Right atrium auricular region (tissue), 2 donors: ENCODE measurements at places on chromosomes 13 and 19. TPM values are rescaled to one million over a fixed set of nuclear protein-coding genes. Genes with fewer than 3 reads are reported as not detected.
A peak's percentile ranks its signal among the peaks of the same experiment; 100 is the strongest.

Gene CATSPERD
- not detected for total RNA-seq

Gene NCAN
- total RNA-seq: not detected

Gene HIF3A
- 123 TPM for total RNA-seq

Gene PABPC3
- not detected for total RNA-seq

Gene GARIN5A
- total RNA-seq: 1.4 TPM

Gene RAB3A
- total RNA-seq: 8.6 TPM

Gene CEACAM1
- total RNA-seq: 0.94 TPM

Gene KEAP1
- total RNA-seq: 52.1 TPM

Gene OR7C1
- total RNA-seq: not detected

Gene LRFN3
- total RNA-seq: 10.5 TPM

Gene ADM5
- not detected for total RNA-seq

Gene SLC17A7
- 0.67 TPM for total RNA-seq

DNA sequence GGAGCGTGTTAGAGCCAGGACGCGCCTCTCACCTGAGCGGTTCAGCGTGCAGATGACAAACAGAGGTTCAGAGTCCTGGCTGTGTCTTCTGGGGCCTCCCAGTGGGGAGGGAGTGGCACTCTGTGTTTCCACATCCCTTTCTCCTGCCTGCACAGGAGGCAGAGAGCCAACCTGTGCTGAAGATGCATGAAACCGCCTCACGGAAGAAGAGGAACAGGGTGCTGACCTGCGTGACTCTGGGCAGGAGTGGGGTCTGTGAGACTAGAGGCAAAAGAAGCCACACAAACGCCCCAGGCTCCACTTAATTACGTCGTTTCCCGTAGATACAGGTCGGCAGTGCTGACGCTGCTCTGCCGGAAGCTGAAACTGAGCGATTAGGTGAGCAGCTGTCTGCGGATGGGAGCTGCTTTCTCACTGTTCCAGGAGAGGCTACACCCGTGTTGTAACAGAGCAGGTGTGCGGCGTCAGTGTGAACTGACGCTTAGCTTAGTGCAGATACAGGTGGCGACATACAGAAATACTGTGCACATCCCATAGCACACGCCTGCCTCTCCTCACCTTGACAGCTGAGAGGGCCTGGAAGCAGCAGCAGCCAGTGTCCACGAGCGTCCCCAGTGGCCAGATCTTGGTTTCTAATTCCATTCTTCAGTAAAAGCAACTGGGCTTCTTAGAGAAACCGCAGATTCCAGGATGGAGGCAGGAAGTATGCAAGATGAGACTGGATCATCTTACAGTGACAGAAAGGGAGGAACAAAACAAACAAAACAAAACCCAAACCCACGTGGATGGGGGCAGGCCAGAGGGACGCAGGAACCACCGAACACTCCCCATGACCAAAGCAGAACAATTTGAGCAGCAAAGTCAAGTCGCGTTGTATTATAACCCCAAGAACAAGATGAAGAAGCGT is 37.7 kb upstream of the MCF2L start:
- no peak for DNase-seq

DNA sequence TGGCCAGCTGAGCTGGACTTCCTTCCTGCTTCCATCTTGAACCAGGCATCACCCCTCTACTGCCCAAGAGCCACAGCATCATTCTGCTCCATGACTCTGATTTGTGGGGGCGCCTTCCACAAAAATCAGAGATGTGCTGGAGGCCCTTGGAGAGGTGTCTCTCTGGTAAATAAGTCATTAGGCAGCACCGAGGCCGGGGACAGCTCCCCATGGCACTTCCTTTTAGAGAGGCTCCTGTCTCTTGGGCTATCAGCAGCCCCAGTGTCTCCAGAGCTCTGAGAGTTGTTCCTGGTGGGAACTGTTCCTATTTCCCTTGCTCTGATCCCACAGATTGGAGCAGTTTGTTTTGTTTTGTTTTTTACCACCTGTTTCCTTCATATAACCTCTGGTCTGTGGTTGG is 19.9 kb downstream of the NWD1 start:
- DNase-seq: no peak

DNA sequence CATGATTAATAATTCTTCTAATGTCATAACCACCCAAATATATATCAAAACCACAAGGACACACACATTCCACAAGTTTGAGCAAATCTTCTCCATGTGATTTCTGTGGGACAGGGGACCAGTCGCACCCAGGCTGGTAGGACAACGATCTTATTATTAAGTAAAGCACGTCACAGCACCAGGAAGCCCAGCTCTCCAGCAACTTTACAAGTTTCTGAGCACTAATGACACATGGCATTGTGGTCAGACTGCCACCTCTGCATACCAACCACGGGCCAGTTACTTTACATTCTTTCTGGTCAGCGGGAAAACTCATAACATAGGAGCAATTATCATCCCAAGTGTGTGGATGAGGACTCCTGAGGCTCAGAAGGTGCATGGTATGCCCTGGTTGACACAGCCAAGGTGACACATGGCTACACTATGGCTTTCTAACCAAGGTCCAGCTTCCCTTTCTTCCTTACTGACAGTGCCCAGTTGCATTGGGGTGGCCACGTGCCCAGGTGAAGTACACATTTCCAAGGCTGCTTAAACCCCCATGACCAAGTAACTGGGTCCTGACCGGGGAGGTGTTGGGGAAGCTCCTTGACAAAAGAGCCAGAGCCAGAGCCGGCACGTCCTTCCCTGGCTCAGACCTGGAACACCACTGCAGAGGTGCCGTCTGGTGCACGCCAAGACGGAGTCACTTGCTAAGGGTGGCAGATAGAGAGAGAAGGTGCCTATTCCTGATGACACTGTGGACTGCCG is 27.4 kb downstream of the LATS2 start:
- DNase-seq: peak; percentile 63

- DNase-seq: no peak
Measured at GRCh38 chr19:19054315-19054938, 9.4 kb upstream of the SLC25A42 start.

GRCh38 chr13:48121733-48122132 is 26.8 kb upstream of the MED4 start:
- no peak for DNase-seq

- DNase-seq: peak; percentile 93
Measured at GRCh38 chr19:44401139-44402115, at the start of gene ZNF285. ZNF285 (minus strand) TSS chr19:44401608; CDS start chr19:44397213, 4,395 bp downstream.

- DNase-seq: no peak
Measured at GRCh38 chr13:85806553-85807175, 7.4 kb upstream of the SLITRK6 start.

- DNase-seq: no peak
Measured at GRCh38 chr13:34358811-34359513, 541.0 kb downstream of the RFC3 start.

- DNase-seq: no peak
Measured at GRCh38 chr13:112229445-112229844, 146.7 kb upstream of the SPACA7 start.

DNA sequence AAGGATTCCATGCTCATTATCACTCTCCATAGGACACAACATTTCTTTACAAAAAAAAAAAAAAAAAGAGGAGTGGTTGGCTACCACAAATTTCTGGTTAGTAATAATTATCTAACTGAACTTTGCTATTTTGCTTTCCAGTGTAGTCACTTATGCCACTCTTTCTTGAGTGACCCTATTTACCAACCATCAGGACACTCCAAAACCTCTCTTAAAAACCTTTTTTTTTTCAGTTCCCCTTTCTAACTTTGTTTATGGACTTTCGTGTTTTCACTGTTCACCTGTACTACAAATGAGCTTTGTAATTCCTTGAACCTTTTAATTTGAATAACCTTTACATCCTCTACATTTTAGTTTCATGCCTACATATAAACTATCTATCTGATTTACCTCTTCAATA is 686.5 kb upstream of the PCDH9 start:
- no peak for DNase-seq

GRCh38 chr19:38506723-38507550 is 73.4 kb downstream of the RYR1 start:
- peak; percentile 85 for DNase-seq

DNA sequence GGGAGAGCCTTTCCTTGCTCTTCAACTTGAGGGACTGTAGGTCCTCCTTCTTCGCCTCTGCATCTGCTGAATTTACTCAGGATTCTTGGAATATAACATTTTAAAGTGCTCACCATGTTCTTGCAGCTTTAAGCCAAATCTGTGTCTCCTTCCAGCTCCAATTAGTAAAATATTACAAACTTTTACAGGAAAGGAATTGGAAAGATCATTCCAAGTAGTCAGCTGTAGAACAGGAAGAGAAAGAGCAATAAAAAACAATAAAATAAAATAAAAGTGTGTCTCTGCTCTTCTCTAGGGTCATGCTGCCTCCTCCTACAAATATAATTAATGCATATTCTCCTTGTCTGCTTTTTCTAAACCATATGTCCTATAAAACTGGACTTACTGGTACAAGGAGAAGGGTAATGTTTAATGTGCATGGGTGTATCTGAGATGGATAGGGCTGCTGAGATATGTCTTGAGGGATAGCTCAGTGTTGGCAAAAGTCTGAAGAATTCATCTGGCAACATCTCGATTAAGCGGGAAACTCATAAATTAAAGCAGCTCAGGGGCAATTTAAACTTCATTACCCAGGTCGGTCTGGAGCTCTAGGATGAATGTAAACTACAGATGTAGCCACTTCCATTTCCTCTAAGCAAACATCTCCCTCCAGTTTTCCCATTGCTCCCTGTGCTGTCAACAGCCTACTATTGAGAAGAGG is 25.0 kb downstream of the ENOX1 start:
- no peak for DNase-seq

DNA sequence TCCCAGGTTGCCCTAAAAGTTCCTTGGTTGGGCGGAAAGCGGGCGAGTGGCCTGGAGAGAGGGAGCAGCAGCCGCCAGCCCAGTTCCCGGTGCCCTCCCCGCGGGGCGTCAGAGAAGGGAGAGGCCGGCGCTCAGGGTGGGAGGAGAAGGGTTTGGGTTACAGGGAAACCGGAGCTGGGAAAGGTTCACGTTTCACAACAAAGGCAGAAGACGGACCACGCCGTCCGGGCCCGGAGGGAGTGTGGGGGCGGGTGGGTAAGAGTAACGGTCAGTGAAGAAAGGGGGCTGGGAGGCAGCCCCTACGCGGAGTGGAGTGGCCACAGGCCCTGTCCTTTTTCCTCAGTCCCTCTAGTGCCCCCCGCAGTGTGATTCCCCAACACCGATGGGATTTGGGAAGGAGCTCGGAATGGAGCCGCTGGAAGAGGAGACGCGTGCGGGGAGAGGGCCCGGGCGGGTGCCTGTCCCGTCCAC is 1.6 kb downstream of the SIX5 start:
- DNase-seq: peak; percentile 77

GRCh38 chr13:80547341-80547740 is 206.4 kb upstream of the SPRY2 start:
- no peak for DNase-seq

DNA sequence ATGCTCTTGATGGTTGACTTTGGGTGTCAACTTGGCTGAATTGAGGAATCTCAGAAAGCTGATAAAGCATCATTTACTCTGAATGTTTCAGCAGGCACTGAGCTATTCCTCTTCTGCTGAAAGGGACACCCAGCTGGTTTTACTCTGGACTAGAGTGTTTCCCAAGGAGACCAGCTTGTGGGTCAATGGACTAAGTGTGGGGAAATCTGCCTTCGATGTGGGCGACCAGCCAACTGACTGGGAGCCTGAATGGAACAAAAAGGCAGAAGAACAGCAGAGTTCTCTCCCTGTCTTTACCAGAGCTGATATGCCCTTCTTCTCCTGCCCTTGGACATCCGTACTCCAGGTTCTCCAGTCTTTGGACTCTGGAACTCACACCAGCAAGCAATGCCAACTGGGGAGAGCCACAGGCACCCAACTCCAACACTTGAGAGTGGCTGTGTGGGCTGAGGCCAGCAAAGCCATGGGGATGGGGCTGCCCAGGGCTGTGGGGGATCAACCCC is 32.2 kb downstream of the MRPL57 start:
- DNase-seq: no peak

GRCh38 chr13:107202371-107203023 is 634.6 kb upstream of the ARGLU1 start:
- peak; percentile 77 for DNase-seq

- DNase-seq: no peak
Measured at GRCh38 chr19:18523841-18524240, 2.0 kb upstream of the ELL start.

GRCh38 chr13:80705371-80706163 is 364.6 kb upstream of the SPRY2 start:
- no peak for DNase-seq

- DNase-seq: no peak
Measured at GRCh38 chr19:16949496-16950023, 60.8 kb downstream of the F2RL3 start.

GRCh38 chr19:18725841-18726770 is 42.6 kb downstream of the CRTC1 start:
- no peak for DNase-seq

DNA sequence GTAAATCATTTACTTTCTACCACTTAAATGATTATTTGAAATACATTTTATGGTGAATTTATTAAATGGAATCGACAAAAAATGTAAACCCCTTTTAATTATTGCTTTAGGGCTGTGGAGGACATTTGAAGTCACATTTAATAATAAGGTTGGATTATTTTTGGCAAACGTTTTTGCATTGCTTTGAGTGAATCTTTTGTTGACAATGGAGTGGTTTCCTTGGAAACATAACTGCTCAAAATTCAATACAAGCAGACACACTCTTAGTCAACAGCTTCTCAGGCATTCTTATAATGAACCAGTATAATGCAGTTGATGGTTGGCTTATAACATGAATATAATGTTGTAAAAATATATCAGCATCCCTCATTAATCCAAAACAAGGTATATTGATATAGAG is 104.7 kb downstream of the DCLK1 start:
- no peak for DNase-seq

GRCh38 chr13:46609052-46609451 is 56.1 kb downstream of the LRCH1 start:
- no peak for DNase-seq
